ENCODE measurements at places on chromosomes 2 and 18. TPM values are rescaled to one million over a fixed set of nuclear protein-coding genes. Genes with fewer than 3 reads are reported as not detected.

The CAPN14 gene
- 0.08 TPM for polyA plus RNA-seq

The UGT1A10 gene
- polyA plus RNA-seq: not detected

- no peak for DNase-seq
Observed at GRCh38 chr18:3067722-3068121, 54.8 kb upstream of the LPIN2 start.

- DNase-seq: no peak
Observed at GRCh38 chr2:164964700-164965099, 9.4 kb upstream of the SLC38A11 start.

All from SK-N-SH (cell line).